Kidney (tissue), 22 donors: ENCODE measurements at places on chromosomes 12 and 14. TPM values are rescaled to one million over a fixed set of nuclear protein-coding genes. Genes with fewer than 3 reads are reported as not detected.

Gene PLEKHG3
- 51.9 TPM for polyA plus RNA-seq

Gene GPR68
- 0.82 TPM for polyA plus RNA-seq

Gene FAM181A
- not detected for polyA plus RNA-seq

Gene KLHDC1
- polyA plus RNA-seq, result 2.3 TPM

Gene RNU4-1
- not detected for polyA plus RNA-seq

Gene CCDC38
- polyA plus RNA-seq, result not detected

Gene ATG14
- polyA plus RNA-seq, result 5.2 TPM

Gene CLEC4A
- 2.4 TPM for polyA plus RNA-seq

Gene STAB2
- polyA plus RNA-seq, result not detected

Gene SERPINA1
- 2,184 TPM for polyA plus RNA-seq

Gene DCN
- polyA plus RNA-seq, result 239 TPM

Gene RIMBP2
- polyA plus RNA-seq, result 2.8 TPM

Gene PAH
- polyA plus RNA-seq, result 193 TPM

Gene OR11H12
- polyA plus RNA-seq, result not detected

Gene KCNK13
- polyA plus RNA-seq, result 6.3 TPM

Gene CLEC4E
- 0.88 TPM for polyA plus RNA-seq
